Calu3 (cell line): ENCODE measurements at places on chromosomes 5 and 9.

GRCh38 chr9:5315187-5315923 lies 10.8 kb upstream of the RLN2 start:
- no peak for DNase-seq

DNA sequence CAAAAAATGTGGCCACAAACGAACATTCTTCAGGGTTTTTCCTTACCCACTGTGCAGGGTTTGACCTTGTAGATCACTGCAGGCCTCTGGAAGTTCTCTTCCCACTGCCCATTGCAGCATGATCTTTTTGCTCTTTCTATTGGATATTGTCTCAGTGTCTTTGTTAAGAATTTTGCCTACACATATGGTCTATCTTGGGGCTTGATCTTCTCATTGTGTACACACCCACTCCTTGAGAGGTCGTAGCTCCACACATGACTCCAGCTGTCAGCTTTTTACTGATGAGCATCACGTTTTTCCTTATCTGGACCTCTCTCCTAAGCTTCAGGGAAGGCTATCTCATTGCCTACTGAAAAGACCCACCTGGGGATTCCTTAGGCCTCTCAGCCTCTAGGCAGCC lies 3.0 kb upstream of the GLRX start:
- no peak for DNase-seq

GRCh38 chr9:3676766-3677165 lies 151.0 kb upstream of the RFX3 start:
- no peak for DNase-seq

DNA sequence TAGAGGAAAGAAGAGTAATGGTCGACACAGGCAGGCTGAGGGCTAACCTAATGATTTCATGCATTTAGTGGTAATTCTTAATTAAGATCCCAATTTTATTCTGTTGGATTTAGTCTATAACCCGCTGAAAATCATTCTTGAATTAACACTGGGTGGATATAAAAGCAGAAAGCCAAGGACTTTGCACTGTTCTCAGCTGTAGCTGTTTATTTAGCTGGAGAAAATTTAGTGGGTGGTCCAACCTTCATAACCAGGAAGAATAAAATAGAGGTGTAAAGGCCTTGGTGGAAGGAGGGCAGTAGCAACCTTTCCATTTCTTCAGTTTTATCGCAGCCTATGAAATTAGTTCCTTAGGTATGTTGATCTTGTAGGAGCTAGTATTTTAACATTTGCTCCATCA lies 92.3 kb downstream of the GHR start:
- no peak for DNase-seq

DNA sequence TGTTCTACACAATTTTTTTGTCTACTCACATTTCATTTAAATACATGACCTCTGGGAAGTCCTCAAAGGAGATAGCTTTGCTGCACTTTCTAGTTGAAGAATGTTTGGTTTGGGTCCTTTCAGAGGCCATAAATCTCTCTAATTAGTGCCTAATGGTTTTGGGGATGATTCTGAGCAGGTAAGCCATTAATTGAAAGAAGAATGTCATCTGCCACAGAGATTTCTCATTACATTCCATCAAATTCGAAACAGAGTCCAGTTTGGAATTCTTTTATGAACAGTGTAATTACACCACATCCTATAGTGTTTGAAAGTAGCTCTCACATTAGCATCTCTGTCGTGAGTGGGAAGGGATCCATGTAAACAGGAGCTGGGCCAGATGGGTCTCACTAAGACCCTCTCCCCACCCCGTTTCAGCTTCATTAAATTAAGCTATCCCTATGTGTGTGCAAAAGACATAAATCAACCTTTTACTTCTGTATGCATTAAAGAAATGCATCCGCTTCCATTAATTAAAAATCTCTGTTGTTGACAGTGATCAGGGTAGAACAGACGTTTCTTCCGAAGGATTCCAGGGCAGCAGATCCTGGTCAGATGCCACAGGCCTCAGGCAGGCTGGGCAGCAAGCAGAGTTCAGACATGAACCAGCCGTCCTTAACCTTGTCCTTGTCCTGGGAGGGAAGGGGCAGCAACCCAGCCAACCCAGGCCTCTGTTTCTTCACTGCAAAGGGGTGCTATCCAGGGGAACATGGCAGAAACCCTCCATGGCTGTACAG lies 99.8 kb upstream of the MAP1B start:
- DNase-seq, result no peak

DNA sequence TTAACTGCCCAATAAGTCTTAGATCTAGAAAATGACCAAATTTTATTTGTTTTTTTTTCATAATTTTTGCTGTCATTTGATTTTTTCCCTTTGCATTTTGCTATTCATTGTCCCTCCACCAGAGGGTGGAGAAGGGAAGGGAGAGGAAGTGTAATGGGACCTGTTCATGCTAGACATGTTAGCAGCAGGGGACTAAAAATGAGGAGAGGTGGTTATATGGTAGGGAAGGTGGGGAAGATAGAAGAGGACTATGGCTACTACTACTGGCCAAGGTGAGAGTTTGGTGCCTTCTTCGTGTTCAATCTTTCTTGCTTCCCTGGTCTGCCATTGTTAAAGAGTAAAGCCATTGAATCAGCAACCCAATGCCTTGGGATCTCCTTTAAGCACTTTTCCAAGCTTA lies 6.4 kb downstream of the GRIA1 start:
- DNase-seq, result peak; percentile 36

- DNase-seq, result no peak
These were observed 21.5 kb upstream of the ASS1 start for GRCh38 chr9:130423272-130423671.
